ENCODE measurements at places on chromosomes 6 and 20. TPM values are rescaled to one million over a fixed set of nuclear protein-coding genes. Genes with fewer than 3 reads are reported as not detected.

The STK35 gene
- total RNA-seq: 18.7 TPM

The DEK gene
- total RNA-seq: 79.5 TPM

The TGM3 gene
- total RNA-seq: not detected

The ZNF391 gene
- 0.83 TPM for total RNA-seq

The MAK gene
- total RNA-seq: 0.66 TPM

Measured in natural killer cell (primary cell).